ENCODE measurements at places on chromosomes 13 and 19.
A peak's percentile ranks its signal among the peaks of the same experiment; 100 is the strongest.

GRCh38 chr13:35760735-35761281 lies 284.3 kb upstream of the MAB21L1 start:
- DNase-seq, result no peak

DNA sequence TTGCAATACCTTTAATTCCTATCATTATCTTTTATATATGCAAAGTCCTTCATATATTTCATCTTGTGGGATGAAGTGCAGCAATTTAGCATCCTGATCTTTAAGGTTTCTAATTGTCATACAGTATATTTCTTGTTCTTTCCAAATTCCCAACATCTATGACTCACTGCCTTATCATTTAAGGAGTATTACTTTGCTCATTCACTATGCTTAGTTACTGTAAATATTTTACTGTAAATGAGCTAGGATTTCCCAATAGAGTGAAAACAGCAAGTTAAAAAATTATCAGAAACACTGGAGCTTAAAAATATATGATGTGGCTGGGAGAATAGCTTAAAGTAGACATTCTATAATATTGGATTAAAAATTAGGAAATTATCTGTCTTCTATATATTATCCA lies 69.9 kb downstream of the SLITRK6 start:
- no peak for DNase-seq

GRCh38 chr13:44159633-44160279 lies 213.9 kb upstream of the SERP2 start:
- no peak for DNase-seq

- no peak for DNase-seq
Measured at GRCh38 chr13:21256891-21257290, 80.4 kb downstream of the MRPL57 start.

DNA sequence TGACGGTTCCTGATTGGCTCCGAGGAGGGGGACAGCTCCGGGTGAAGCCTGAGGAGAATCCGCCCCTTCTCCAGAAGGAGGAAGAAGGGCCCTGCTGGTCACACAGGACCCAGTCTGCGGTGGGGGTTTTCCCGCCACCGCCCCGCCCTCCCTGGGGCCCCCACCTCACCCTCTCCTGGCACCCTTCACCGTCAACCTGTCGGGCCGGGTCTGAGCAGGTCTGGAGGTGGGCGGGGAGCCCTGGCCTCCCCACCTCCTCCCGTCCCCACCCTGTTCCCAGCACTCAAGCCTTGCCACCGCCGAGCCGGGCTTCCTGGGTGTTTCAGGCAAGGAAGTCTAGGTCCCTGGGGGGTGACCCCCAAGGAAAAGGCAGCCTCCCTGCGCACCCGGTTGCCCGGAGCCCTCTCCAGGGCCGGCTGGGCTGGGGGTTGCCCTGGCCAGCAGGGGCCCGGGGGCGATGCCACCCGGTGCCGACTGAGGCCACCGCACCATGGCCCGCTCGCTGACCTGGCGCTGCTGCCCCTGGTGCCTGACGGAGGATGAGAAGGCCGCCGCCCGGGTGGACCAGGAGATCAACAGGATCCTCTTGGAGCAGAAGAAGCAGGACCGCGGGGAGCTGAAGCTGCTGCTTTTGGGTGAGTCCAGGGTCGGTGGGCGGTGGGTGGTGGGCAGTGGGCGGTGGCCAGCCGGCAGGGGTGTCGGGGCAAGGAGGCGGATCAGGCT lies at the start of gene GNA15:
GNA15 (plus strand) TSS at position 73 of the 723 bp plus-strand sequence; CDS start at position 491, 418 bp downstream.
- no peak for DNase-seq

DNA sequence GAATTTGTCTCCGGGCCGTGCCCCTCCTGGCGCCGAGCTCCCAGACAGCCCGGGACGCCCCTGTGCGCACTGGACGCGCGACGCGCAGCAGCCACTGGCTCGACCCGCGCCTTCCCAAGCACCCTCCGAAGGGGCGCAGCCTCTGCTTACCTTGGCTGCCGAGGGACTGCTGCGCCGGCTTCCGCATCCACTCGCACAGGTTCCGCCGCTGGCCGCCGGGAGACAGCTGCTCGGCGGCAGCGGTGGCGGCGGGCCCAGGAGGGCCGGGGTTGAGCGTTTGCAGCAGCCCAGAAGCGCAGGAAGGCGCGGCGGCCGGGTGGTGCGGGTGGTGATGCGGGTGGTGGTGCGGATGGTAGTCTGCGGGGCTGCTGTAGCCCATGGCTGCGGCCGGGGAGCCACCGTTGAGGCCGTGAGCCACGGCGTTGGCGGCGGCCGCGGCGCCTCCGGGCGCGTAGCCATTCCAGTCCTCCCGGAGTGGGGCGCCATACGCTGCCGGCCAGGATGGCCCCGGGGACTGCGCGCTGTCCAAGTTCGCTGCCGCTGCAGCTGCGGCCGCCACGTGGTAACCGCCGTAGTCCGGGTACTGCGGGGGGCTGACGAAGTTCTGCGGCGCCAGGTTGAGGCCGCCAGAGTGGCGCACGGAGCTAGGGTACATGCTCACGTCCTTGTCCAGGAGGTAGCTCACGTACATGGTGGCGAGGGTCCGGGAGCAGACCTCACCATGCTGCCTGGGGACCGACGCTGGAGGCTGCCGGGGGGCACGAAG lies 616 bp downstream of the CDX2 start:
- no peak for DNase-seq

DNA sequence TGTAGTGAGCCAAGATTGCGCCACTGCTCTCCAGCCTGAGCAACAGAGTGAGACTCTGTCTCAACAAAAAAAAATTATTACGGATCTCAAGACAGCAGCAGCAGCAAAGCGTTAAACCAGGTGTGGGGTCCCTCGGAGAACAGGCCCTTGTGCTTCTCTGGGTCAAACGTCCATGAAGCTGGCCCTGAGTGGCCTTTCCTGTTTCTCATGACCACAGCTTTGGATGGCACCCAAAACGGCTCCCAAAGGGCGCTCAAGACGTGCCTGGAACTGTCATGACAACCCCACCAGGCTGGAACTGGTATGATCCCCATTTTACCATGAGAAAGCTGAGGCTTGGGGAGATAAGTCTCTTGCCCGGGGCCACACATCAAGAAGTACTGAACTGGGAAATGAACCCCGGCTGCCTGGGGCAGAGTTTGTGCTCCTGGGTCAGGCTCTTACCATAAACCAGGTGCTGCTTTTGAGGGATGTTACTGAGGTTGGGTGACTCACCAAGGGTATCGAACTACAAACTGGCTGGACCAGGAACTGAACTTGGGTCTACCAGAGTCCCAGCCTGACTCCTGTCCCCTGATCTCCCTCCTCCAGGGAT lies 11.6 kb upstream of the SAMD1 start:
- DNase-seq, result no peak

- no peak for DNase-seq
Measured at GRCh38 chr13:36114233-36114632, 16.9 kb downstream of the DCLK1 start.

DNA sequence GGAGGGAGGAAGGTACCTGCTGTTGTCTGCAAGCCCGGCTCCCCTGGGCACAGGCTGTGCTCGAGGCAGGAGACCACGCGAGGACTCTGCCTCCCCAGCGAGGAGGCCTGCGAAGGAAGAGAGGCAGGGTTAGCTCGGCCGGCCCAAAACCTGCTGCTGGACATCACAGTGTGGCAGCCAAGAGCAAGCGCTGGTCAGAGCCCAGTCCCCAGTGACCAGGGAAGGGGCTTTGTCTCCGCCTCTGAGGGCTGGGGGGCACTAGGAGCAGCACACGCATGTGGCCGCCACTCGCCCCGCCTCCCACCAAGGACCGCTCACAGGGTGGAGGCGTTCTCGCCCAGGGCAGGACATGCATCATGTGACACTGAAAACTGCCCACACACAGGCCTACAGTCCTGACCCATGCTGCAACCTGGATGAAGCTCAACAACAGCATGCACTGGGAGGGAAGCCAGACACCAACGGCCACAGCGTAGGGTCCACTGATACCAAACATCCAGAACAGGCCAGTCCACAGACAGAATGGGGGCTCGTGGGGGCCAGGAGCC lies 8.5 kb downstream of the MIER2 start:
- no peak for DNase-seq

DNA sequence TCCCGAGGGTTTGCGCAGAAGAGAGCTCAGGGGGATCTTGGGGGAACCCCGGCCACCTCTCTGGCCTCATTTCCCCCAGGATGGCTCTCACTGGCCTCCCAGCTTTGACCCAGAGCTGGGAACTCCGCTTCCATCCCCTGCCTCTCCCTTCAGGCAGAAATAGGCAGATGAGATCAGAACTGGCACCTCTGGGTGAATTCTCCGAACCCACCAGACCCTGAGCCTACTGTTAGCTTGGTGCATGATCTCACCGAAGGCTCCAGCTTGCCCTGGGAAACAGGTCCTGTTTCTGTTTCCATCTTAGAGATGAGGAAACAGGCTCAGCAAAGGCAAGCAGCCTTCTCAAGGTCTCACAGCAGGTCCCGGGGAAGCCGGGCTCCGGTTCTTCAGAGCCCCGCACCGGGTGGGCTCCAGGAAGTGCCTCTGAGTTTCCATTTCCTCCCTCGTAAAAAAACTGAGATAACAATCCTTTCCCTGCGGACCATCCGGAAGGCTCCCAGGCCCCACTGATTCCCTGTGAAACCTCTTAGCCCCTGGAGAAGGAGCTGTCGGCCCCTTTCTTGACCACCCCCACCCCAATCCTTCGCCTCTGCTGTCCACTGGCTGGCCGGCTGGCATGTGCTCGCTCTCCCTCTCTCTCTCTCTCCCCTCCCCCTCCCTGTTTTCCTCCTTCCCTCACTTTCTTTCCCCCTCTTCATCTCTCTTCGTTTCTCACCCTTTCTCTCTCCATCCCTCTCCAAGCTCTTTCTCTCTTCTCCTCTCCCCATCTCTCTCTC lies 2.1 kb downstream of the NECTIN2 start:
- DNase-seq, result no peak

- DNase-seq, result no peak
Measured at GRCh38 chr19:1353144-1353543, 30.6 kb upstream of the NDUFS7 start.

DNA sequence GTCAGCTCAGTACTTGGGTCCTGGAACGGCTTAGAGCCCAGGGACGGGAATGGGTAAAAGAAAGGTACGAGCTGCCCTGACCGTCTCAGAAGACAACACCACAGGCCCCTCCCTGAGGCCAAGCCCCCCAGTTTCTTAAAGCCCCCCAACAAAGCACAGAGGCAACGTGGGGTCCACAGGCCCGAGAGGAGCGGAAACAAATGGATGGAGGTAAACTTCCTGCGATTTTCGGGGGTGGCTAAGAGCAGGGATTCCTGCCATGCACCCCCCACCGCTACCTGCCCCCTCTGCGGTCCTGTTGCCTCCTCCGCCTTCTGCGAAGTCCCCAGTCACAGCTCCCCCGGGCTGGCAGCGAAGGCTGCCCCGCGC lies 48.2 kb downstream of the PTPRS start:
- no peak for DNase-seq

DNA sequence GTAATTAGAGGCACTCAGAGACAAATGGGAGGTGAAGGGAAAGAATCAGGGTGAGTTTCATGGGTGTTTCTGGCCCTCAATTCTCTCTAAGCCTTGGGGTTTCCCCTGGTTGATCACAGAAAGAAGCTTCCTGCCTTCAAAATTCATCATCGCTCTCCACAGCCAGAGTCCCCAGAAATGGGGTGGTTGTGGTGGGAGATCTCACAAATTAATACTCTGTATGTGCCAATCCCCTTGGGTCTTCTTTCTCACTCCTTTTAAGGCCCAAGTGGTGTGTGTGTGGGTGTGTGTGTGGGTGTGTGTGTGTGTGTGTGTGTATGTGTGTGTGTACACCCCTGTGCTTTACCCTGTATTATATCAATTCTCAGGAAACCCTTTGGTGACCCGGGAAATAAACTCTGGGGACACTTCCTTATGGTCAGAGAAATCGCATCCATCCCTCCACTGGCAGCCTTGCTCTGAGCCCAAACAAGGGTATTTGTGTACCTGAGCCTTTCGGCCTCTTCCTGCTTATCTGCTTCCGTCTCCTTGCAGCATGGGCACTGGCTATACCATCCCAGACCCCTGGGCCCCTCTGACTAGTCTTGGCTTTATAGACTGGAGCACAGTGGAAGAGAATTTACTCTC lies 2.8 kb upstream of the FCGBP start:
- DNase-seq, result peak; percentile 6

GRCh38 chr19:15733895-15734294 lies 3.9 kb upstream of the OR10H3 start:
- no peak for DNase-seq

- DNase-seq, result no peak
Measured at GRCh38 chr13:41004875-41005693, 14.0 kb downstream of the ELF1 start.

GRCh38 chr13:111252446-111253364 lies 67.7 kb upstream of the TEX29 start:
- no peak for DNase-seq

DNA sequence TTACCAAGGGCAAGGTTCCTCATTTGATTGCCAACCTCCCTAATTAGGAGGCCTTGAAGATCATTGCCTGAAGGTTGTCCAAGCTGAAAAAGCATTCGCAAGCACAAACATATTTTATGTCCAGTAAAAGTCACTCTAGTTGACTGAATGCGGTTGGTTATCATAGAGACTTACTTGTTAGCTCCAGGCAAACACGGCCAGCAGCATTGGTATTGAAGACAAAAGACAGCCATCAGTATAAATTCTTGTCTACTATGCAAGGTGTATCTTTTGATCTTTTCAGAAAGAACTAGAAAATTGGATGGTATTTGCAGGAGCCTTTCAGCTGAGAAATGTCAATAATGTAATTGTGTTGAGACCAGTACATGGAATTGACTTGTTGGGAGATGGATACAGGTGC lies 129.9 kb downstream of the GPC6 start:
- no peak for DNase-seq

All from stimulated activated CD4-positive, alpha-beta T cell treated with anti-CD3 and anti-CD28 coated beads, Interleukin-15, amount 100 ng/mL, for 1 hour (primary cell).